ENCODE measurements at places on chromosomes 12 and 14. TPM values are rescaled to one million over a fixed set of nuclear protein-coding genes. Genes with fewer than 3 reads are reported as not detected.

- DNase-seq: no peak
These were observed 25.5 kb upstream of the NPFF start for GRCh38 chr12:53532524-53533445.

The NEUROD4 gene
- total RNA-seq: not detected

GRCh38 chr14:103199124-103199523, 75.9 kb downstream of the TNFAIP2 start:
- no peak for DNase-seq

The PLCZ1 gene
- total RNA-seq: not detected

DNA sequence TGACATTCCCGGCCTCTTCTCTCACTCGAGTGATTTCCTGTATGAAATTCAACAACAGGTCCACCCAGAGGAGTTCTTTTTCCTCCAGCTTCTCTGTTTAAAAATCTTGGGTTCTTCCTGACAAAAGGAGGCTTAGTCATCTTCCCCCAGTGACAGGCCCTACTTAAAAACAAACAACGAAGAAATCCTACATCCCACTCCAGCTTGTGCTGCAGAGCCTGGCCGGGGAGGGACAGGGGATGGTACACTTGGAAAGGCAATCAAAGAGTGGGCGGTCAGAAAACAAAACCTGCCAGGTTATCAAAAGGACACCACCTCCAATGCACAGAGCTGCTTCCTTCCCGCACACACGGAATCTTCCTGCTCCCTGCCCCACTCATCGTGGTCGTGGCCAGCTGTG, 101.3 kb downstream of the CACNA1C start:
- DNase-seq: no peak

DNA sequence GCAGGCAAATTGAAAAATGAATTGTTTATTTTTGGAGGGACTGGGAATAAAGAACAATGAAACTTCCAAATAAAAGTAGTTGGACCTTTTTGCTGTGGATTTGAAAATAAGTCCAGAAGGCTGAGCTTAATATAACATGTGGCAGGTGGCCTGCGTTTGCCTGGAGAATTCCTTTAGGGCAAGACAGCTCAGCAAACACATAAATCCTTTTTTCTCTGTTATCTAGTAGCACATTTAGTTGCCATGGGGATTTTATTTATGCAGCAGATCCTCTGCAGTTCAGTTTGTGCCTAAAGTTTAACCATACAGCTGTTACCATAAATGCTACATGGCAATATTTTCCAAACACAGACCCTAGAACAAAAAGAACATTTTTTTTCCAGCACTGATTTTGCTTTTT, 180.0 kb downstream of the NPAS3 start:
- no peak for DNase-seq

The ITGA7 gene
- 479 TPM for total RNA-seq

The ASB8 gene
- total RNA-seq: 80.7 TPM

The CRIP2 gene
- 1,081 TPM for total RNA-seq

The PTPRQ gene
- total RNA-seq: 0.70 TPM

The CDC42BPB gene
- total RNA-seq: 68.9 TPM

GRCh38 chr12:83224012-83224411, 537.3 kb downstream of the TMTC2 start:
- DNase-seq: no peak

GRCh38 chr12:24730489-24730896, 218.4 kb downstream of the BCAT1 start:
- no peak for DNase-seq

GRCh38 chr14:87712396-87713090, 280.4 kb downstream of the GALC start:
- DNase-seq: no peak

DNA sequence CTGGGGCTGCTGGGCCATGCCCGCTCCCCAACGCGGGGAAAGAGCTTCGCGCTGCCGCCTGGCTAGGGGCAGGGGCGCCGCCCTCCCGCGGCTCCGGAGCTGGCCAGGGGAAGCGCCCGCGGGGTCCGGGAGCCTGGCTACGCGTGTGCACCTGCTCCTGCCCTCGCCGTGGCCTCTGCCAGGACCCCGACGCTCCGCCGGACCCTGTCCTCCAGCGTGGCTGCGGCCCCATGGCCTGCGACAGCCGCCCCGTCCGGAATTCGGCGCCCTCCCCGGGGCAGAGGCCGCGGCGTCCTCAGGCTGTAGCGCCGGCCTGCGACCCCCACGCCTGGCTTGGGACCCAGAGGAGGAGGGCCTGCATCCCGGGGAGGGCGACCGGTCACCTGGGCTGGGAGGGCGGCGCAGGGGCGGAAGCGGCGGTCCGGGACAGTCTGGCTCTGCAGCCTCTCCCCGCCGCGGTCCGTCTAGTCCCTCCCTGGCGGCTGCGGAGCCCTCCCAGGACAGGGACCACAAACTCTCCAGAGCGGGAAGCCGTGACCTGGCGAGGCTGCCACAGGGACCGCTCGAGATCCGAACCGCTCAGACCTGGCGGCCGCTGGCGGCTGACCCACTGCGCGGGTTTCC, 85.6 kb downstream of the ALG10 start:
- no peak for DNase-seq

DNA sequence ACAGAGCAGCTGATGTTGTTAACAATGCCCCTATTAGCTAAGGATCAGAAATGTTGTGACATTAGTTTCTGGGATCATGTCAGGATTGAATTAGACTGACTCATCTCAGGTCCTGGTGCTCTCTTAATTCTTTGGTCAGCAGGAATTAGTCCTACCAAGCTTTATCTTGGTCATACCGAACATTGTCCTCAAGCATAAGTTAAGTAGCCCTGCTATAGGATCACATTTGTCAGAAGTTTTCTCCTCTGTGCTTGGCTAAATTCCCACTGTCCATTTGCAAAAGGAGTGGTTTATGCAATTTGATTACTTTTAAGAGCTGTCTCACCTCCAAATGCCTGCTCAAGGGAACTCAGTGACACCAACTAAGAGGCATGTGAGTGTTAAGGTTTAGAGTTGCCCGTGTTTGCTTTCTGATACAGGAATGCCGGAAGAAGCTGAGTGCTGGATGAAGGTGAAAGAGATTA, 48.4 kb upstream of the IFNG-AS1 start:
- no peak for DNase-seq
